HTR-8/SVneo (cell line): ENCODE measurements at places on chromosomes 2 and 18.

DNA sequence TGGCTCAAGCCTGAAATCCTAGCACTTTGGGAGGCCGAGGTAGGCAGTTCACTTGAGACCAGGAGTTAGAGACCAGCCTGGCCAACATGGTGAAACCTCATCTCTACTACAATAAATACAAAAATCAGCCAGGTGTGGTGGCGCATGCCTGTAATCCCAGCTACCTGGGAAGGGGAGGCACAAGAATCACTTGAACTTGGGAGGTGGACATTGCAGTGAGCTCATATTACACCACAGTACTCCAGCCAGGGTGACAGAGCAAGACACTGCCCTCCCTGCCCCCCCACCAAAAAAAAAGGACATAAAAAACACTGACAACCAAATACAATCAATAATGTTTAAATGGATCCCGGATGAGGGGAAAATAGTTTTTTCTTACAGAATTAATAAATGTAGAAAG lies 7.8 kb downstream of the TIA1 start:
- DNase-seq: no peak

- DNase-seq: no peak
Measured at GRCh38 chr2:189951791-189952535, 110.6 kb downstream of the MSTN start.

GRCh38 chr2:146734042-146734820 lies 1110.6 kb upstream of the ACVR2A start:
- DNase-seq: peak; percentile 52

- DNase-seq: no peak
Measured at GRCh38 chr2:237485304-237485703, 1.7 kb upstream of the MLPH start.

- no peak for DNase-seq
Measured at GRCh38 chr2:1930376-1930775, 186.1 kb upstream of the PXDN start.

DNA sequence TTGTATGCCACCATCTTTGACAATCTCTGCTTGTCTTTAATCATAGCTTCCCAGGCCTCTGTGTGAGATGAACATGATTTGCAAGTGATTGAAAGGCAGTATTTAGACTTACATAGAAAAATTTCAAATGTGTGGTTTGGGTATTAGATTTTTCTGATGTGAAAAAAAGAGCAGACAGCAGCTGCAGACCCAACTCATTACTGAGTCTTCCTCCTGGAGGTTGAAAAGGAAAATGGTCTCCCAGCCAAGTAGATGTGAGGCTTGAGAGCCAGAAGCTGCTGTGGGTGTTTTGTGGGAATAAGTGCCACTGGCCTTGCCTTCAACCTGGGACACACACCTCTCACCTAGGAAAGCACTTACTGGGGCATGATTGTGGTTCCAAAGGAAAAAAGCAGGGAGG lies 92.5 kb downstream of the KCTD18 start:
- DNase-seq: no peak

DNA sequence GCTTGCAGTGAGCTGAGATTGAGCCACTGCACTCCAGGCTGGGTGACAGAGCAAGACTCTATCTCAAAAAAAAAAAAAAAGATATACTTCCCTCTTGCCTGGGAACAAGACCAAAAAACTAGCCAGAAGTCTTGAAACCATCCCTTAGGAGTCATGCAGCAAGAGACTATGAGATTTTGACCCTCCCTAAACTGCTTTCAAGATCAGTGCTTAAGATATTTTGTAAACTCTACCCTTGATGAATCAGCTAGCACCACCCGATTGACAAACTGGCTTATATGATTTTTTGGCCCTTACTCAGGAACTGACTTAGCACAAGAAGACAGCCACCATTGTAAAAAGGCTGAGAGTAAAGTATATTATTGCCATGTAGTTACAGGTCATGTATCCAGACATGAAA lies 3.8 kb downstream of the SULT1C3 start:
- DNase-seq: no peak

- DNase-seq: no peak
Measured at GRCh38 chr18:6444466-6445228, 29.9 kb upstream of the L3MBTL4 start.

DNA sequence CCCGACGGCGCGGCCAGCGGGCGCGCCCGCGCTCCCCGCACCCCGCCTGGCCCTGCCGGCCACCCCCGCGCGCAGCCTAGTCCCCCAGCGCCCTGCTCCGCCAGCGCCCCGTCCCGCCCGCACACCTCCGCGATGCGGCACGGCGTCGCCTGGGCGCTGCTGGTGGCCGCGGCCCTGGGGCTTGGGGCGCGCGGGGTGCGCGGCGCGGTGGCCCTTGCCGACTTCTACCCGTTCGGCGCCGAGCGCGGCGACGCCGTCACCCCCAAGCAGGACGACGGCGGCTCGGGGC lies 232 bp downstream of the SNED1 start:
- no peak for DNase-seq

DNA sequence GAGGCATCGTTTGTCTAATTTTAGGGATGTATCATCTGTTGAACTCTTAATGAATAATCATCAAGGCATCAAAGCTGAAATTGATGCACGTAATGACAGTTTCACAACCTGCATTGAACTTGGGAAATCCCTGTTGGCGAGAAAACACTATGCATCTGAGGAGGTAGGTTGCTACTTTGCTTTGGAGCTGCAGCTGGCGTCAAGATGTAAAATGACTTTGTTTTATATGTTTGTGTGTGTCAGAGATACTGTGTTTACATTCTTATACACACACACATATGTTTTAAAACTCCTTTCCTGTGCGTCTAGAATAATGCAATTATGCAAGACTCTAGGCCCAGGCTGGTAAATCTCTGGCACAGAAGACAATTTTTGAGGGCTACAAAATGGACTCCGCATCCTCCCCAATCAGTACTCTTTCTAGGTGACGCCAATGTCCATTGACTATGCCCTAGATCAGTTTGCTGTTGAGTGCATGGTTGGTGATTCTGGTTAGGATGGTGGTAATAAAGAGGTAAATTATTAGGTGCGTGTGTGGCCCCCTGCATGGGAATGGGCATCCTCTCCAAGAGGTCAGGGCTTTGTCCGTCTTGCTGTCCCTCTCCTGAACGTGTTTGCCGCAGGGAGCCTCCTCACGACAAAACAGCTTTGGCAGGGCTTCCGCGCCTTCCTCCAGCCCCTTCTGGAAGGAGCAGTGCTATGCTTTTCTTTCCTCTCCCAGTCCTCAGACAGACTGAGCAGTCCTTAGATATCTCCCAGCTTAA lies 68.2 kb upstream of the EML6 start:
- DNase-seq: no peak

GRCh38 chr2:71566372-71566771 lies 113.0 kb downstream of the DYSF start:
- no peak for DNase-seq

GRCh38 chr2:37641582-37642171 lies 29.8 kb downstream of the CDC42EP3 start:
- DNase-seq: no peak

DNA sequence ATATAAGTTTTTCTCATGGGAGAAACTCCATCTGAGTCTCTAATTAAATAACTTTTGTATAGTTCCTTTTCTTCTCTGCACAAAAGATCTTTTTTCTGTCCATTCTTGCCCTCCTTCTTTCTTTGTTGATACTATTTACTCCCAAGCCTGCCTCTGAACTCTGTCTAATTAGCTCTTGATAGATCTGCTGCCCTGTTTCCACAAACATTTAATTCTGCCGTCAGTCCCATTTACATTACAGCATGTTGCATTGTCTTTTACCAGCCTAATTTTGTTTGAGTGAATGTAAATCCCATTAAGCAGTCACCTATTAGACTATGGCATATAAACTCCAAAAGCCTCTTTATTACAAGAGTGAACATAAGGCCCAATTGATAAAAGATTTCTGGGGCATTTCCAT lies 254.4 kb downstream of the ERBB4 start:
- DNase-seq: no peak

- DNase-seq: no peak
Measured at GRCh38 chr2:55047677-55048299, 2.5 kb downstream of the RTN4 start.

DNA sequence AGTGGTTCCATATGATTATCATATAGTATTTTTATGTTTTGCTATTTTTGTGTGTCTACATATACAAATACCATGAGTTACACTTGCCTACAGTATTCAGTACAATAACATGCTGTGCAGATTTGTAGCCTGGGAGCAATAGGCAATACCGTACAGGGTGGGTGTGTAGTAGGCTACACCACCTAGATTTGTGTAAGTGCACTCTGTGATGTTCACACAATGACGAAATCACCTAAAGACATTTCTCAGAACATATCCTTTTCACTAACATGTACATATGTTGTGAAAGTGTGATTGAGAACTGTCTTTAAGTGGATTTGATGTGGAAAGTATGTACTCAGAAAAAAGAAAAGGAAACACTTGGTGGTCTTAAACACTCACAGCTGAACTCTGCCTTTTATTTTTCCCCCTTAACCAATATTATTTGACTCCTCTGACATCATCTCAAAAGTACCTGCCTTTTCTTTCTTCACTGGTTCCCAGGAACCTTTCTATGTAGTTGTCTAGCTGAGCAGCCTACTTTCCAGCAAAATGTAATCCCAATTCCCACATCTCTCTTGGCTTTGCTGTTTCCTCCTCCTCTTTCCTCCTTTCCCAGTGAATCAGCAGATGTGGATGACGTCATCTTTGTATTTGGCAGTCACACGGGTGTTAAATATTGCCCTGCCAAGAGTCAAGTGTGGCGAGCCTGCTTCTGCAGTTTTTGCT lies 47.7 kb downstream of the OSBPL6 start:
- DNase-seq: peak; percentile 67

- no peak for DNase-seq
Measured at GRCh38 chr2:144583741-144584453, 64.0 kb upstream of the ZEB2 start.

- no peak for DNase-seq
Measured at GRCh38 chr2:203889542-203889941, 22.0 kb downstream of the CTLA4 start.

- DNase-seq: no peak
Measured at GRCh38 chr18:55381277-55381676, 206.7 kb downstream of the TCF4 start.

DNA sequence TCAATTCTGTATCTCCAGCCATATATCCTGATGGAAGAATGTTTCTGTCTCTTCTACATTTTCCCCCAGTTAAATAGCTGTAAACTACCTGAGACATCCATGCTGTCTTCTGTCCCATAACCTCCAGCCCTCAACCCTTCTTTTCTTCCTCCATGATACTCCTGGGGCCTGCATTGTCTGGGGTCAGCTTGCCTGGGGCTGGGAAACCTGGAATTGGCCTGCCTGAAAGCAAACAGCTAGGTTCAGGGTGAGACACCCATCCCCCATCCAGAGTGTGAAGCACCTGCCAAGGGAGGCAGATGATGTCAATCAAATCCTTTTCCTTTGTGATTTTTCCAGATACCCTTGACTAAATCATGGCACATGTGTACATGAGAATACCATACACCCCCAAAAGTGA lies 313.7 kb upstream of the MGAT5 start:
- DNase-seq: no peak

DNA sequence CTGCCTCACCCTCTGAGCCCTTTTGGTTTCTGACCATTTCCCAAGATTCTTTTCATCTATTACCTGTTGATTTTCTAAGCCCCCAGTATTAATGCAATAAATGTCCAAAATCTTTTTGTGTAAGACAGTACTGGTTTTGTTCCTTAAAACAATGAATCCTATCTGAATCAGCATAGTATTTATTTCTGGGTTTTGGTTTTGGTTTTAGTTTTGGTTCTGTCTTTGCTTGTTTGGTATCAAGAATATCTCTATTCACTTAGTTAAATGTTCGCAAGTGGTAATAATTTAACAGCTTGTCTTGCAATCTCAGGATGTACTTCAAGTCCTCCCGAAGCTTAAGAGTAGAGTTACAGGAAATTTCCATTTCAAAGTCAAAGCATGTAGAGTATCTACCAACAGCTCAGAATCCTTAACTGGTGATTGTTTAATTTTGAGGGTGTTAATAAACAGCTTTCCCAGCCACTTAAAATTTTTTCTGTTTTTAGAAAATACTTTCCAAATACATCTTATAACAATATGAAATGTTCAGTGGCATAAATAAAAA lies 67.7 kb upstream of the NEDD4L start:
- no peak for DNase-seq

- DNase-seq: no peak
Measured at GRCh38 chr2:219514196-219514761, at the start of gene ASIC4. Gene ASIC4, plus strand, starts transcription at chr2:219514482. Its CDS starts 243 bp downstream, at chr2:219514725.

DNA sequence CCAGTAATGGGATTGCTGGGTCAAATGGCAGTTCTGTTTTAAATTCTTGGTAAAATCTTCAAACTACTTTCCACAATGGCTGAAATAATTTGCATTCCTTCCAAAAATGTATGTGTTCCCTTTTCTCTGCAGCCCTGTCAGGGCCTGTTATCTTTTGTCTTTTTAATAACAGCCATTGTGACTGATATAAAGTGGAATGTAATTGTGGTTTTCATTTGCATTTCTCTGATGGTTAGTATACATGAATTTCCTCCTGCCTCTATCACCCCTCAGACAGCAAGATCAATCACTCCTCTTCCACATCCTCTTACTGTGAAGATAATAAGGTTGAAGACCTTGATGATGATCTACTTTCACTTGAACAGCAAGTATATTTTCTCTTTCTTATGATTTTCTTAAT lies 304.8 kb upstream of the FSIP2 start:
- peak; percentile 4 for DNase-seq

DNA sequence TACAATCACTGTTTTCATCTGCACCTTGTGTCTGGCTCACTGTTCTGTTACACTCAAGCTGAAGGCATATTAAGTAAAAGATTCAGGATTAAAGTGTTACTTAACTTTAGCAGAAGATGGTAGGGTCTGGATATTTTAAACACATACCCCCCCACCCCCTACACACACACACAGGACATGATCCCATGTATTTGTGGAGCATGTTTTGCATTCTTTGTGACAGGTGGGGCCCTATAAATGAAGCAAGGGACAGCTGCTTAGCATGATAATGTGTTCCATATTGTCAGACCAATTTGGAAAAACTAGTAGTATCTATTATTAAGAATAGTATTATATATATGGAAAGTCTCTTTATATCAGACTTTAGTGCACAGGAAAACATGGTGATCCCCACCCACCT lies 335.2 kb upstream of the TNP1 start:
- DNase-seq: no peak

DNA sequence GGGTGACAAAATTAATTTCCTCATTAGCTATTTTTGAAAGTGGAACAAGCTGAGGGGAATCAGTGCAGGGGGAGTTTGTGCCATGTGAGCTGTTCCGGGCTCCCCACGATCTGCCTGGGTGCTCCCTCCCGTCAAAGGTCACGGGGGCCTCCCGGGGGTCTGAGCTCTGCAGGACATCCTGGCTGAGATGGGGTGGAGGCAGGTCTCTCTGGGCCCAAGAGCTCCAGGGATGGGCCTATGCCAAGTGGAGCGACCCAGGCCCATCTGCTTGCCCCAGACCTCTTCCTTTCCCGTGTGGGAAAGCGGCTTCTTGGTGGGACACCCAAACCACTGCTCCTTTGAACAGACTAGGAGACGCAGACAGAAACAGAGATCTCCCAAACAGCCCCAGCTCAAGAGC lies 143.3 kb upstream of the ID2 start:
- DNase-seq: no peak

DNA sequence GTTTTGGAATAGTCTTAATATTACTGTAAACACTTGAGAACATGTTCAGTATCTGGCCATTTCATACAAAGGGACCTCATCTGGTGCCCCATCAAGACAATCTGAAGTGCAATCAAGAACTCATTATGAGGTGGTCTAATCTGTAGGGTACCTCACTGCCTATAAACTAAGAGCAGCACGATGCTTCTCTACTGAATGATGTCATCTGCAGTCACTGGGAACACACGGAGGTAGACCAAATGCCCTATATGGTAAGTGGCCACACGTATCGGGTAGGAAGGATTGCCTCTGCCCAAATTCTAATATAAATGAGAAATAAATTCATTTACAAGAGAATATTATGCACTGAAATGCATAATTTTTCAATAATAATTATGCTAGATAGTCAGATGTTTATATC lies 90.4 kb downstream of the SLC8A1 start:
- no peak for DNase-seq
